ENCODE measurements at places on chromosomes 5 and 9.

GRCh38 chr9:117546894-117547678 lies 132.2 kb upstream of the ASTN2 start:
- no peak for DNase-seq

DNA sequence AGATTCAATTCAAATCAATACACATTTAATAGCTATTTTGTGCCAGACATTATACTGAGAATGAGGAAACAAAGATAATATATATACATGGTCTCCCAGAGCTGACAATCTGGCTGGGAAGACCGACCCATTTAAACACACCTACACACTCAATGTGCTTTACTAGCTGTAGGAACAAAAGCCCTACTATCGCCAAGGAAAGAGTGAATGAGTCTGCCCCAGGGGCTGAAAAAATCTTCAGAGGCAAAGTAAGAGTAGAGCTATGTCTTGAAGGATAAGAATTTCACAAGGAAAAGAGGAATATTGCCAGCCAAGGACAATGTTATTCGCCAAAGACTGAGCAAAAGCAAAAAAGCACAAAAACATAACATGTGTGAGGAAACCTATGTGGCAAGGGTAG lies 6.6 kb downstream of the PFDN1 start:
- no peak for DNase-seq

GRCh38 chr5:115601701-115602590 lies at the start of gene TICAM2:
TSS of gene TICAM2 (minus strand) at chr5:115602479. CDS start at chr5:115581256, 21,223 bp downstream.
- peak; percentile 59 for DNase-seq

GRCh38 chr5:74013222-74013621 lies 387.2 kb downstream of the ARHGEF28 start:
- no peak for DNase-seq
